ENCODE measurements at places on chromosomes 13 and 19. TPM values are rescaled to one million over a fixed set of nuclear protein-coding genes. Genes with fewer than 3 reads are reported as not detected.

The ZNF471 gene
- total RNA-seq, result 8.6 TPM

DNA sequence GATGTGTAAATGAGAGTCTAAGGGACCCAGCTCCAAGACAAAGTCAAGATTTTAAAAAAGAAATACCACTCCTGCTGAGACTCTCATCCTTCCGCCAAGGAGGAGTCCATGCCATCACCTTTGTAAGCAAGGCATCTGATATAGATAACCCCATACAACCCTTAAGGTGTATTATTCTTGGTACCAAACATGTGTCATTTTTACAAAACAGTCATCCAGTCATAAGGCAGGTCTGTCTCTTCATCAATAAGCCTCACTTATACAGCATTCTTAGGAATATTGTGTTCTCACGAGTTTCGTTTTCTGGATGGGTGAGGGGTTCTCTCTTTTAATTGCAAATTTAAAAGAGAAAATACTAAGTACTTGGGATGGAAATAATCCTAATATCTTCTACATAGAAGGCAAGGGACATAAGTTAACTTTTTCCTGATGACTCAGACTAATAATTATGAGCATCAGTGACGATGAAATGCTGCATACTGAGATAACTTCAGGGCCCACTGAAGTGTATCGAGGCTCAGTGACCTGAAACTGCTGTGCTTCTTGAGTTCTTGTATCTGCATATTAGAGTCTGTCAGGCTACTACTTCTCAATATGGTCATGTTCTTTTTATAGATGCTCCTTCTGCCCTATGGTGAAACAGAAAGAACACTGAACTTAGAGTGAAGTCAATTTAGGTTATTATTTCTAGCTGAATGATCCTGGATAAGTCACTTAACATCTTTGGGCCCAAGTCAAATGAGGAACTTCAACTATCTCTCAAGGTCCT is 166.6 kb downstream of the KLF12 start:
- no peak for DNase-seq

The STXBP2 gene
- 5.9 TPM for total RNA-seq

The EFNB2 gene
- total RNA-seq, result 12.9 TPM

- DNase-seq, result no peak
Observed at GRCh38 chr19:3481241-3482090, 1.1 kb upstream of the SMIM24 start.

The OLFM2 gene
- 8.6 TPM for total RNA-seq

DNA sequence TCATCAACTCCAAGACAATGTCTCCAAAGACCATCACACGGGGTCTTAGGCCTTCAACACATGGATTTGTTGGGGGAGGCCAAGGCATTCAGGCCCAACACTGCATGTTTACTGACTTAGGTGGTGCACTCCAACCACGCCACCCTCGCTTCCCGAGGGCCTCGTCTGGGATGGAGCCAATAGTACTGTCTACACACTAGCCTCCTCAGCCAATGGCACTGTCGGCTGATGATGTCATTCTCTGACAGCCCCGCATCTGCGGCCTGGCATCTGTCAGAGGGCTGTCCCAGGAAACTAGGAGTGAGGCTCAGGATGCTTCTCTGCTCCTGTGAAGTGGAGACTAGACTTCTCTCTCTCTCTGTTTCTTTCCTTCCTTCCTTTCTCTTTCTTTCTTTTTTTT is 96.6 kb downstream of the TEX26 start:
- DNase-seq, result no peak

DNA sequence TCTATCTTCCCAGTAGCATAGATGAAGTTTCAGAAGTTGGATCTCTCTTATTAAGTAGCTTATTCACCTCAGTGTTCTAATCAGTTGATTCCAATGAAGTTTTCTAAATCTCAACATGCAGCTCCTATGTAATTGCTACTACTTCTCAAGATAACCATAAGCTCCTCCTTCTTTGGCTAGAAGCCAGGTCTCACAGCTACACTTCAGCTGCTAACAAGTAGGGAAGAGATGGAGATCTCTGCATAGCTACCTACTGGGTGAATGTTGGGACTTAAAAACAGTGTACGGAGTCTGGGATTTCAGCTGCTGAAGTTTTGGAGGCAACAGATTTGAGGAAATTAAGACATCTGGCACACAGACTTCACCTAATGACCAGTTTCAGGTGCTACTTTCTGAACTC is 661.0 kb downstream of the SLITRK1 start:
- DNase-seq, result no peak

Measured in sigmoid colon (tissue), 7 donors.